Fibroblast of pulmonary artery (primary cell): ENCODE measurements at places on chromosomes 3 and 15.
A peak's percentile ranks its signal among the peaks of the same experiment; 100 is the strongest.

GRCh38 chr3:140088058-140088457, 153.1 kb downstream of the CLSTN2 start:
- no peak for DNase-seq

GRCh38 chr3:180433152-180433551, 168.8 kb upstream of the TTC14 start:
- DNase-seq = peak; percentile 77

- DNase-seq = no peak
Observed at GRCh38 chr3:181921220-181921619, 209.5 kb downstream of the SOX2 start.

DNA sequence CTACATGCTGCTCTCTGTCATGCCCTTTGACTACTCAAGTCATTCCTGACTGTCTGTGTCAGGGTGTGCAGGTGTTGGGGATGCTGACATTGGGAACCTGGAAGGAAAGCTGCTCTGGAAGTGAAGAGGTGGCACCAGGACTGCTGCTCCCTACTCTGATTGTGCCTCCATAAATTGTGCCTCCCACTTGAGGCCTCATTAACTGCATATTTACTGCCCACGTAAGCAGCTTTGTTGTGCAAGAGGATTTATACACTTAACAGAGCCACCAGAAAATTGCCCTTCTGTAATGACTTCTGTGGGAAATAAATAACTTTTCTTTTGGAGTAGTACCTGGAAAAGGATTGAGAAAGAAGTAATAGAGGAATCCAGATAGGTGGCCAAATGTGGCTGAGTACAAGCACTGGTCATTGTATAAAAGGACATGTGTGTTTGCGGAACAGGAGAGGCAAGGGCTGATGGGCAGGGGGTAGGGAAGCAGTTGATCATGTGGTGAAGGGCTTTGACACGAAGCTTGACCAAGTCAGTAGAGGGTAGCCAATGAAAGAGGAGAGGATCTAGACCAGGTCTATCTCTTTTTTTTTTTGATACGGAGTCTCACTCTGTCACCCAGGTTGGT, 24.8 kb downstream of the IL20RB start:
- no peak for DNase-seq

- DNase-seq = no peak
Observed at GRCh38 chr15:69860921-69861320, 236.8 kb downstream of the TLE3 start.

DNA sequence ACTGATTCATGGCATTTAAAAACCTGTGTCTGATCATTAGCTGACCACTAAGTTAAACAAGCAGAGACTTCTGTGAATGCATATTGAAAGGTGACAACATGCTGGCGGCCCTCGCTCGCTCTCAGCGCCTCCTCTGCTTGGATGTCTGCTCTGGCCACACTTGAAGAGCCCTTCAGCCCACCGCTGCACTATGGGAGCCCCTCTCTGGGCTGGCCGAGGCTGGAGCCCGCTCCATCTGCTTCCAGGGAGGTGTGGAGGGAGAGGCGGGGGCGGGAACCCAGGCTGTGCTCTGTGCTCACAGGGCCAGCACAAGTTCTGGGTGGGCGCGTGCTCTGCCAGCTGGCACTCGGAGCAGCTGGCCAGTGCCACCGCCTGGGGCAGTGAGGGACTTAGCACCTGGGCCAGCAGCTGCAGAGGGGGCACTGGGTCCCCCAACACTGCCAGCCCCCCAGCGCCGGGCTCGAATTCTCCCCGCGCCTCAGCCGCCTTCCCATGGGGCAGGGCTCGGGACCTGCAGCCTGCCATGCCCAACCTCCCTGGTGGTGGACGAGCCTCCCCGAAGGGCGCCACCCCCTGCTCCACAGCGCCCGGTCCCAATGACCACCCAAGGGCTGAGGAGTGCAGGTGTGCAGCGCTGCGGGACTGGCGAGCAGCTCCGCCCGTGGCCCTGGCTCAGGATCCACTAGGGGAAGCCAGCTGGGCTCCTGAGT, 252.4 kb downstream of the ZIC4 start:
- DNase-seq = no peak

GRCh38 chr15:90058308-90058707, 44.0 kb downstream of the IDH2 start:
- no peak for DNase-seq

DNA sequence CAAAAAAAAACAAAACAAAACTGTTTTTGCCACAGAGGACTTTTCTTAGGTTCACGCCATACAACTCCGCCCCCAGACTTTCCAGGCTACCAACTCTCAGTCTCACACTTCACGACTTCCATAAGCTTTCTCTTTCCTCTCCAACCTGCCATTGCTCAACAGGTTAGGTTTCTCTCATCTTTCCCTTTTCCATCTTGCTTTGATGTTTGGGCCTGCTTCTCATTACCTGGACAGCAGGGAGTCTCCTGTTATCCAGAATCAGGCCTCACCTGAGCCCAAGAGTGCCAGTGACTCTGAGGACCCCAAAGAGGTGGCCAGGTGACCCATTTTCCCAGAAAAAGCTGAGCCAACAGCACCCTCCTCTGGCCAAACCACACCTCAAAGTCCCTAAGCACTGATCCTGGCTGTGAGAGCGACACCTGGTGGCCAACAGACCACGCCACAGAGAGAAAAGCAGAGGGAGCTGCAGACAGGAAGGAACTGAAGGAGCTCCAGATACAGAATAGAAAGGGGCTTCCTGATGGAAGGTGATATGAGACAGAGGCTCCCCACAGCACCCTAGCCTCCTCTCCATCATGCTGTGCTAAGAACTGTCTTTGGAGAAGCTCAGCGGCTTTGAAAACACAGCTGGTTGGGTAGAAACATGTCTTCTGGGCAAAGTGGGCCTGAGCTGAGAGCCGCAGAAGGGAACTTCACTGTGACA, 4.0 kb downstream of the CCDC51 start:
- peak; percentile 87 for DNase-seq

- DNase-seq = no peak
Observed at GRCh38 chr3:189337673-189338091, 165.9 kb downstream of the TPRG1 start.

DNA sequence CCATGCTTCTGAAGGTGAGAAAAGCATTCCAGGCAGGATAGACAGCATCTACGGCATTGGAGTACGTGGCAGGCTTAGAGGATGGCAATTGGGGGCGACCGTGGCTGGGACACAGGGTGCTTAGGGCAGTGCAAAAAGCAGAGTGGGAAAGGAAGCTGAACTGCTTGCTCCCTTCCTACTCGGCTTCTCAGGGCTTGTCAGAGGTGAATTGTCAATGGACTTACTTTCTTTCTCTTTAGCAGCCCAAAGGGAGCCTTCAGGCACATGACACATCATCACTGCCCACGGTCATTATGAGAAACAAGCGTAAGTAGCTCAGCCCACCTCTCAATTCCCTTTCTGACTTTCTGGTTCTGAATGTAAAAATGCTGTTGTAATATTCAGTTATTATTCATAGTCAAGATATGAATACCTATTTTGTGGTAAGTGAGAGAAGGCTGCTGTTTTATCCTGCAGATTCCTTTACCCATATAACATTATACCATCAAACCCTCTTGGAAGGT, 84.3 kb downstream of the KLHL25 start:
- no peak for DNase-seq

DNA sequence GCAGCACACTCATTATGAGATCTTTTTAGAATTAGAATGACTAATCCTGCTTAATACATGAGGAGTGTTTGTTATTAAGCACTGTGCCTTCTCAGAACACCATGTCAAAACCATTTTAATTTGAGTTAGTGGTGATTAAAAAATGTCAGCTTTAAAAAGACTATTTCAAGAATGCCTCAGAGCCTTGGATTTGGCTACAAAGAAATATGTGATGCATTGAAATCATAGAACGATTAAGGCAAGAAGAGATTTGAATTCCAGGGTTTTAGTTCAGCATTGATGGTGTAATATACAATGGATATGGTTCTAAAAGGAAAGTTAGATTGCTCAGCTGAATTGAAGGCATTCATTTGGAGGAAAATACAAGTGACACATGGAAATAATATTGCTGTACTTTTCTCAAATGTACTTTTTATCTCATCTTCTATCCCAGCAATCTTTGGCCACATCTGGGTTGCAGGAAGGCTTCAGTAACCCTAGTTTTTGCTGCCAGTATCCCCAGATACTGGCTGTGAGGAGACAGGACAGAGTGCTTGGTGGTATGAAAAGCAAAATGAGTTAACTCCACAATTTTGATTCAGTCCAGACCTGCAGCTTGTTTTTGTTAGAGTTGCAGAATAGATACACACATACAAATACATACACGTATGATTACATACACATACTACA, 303.8 kb downstream of the CLSTN2 start:
- no peak for DNase-seq

GRCh38 chr3:143535994-143536784, 312.1 kb downstream of the SLC9A9 start:
- DNase-seq = no peak

DNA sequence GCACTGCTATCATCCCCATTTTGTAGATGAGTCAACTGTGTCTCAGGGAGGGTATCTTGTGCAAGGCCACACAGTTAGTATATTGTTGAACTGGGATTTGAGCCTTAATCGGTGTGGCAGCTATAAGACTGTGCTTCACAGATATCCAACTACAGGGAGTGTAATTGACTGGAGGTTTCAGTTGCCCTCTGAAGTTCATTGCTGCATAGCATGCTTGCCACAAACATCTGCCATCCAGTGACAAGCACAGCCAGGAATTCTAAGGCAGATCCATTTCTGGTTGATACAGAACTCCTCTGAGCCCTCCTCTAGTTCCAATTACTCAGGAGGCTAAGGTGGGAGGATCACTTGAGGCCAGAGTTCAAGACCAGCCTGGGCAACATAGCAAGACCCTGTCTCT, 16.4 kb downstream of the FSD2 start:
- no peak for DNase-seq

DNA sequence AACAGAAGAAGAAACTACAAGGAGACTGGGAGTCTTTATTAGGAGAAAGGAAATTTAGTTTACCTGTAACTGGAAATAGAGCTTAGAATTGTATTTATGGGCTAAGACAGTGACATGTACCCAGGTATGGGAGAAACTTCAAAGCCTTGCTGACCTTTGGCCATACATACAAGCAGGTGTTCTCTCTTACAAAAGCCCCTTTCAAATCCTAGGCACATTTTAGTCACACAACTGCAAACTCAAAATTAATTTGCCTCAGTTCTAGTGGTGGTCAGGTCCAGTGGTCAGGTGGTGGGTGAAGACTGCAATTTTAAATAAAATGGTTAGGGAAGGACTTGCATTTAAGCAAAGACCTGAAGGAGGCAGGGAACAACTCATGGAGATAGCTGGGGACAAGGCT, 30.4 kb downstream of the GATM start:
- no peak for DNase-seq

DNA sequence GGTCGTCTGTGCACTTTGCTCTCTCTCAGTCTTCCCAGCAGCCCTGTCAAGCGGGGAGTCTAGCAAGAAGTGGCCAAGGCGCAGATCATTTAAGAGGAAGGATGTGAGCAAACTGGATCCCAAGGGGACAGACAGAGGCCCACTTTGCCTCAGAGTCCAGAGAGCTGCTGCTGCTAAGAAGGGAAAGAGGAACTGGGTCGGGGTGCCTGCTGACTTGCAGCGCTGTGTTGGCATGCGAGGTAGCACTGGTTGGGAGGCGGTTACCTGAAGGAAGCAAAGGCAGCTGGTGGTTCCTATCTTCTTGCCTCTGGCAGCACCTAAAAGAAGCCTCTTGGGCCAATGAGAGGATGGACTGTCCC, 28.1 kb downstream of the SMAD3 start:
- no peak for DNase-seq

DNA sequence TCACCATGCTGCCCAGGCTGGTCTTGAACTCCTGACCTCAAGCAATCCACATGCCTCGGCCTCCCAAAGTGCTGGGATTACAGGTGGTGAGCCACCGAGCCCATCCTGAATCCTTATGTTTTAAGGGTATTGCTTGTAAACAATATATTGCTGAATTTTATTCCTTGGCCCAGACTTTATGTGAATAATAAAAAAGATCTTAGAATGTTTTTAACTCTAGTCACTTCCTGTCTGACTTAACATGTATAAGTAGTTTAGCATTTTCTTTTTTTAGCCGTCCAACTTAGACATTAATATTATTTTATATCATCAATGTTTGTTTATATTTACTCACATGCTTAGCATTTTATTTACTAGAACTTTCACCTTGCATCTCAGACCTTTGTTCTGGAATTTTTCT, 9.2 kb upstream of the EIF2B5 start:
- DNase-seq = peak; percentile 7

- no peak for DNase-seq
Observed at GRCh38 chr3:49910409-49911123, 6.9 kb upstream of the MST1R start.

GRCh38 chr15:73632670-73633058, 525 bp downstream of the NPTN start:
- no peak for DNase-seq

GRCh38 chr3:195794708-195795107, 17.0 kb downstream of the MUC4 start:
- no peak for DNase-seq

DNA sequence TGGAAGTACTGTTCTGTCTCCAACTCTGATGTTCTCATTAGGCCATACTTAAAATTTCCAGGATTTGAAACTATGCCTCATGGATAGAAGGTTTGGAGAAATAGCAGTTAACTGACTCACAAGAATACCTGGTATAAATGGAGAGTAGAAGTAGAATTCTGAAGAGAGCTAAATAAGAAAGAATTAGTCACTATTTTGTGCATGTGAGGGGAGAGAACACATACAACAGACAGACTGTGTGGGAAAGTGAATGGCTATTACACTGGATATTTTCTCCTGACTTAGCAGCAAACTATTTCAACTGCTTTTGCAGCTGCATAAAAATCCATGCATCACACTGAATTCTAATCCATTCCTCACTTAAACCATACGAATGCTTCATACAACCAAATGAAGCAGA, 71.3 kb downstream of the C3orf70 start:
- DNase-seq = no peak

- DNase-seq = peak; percentile 83
Observed at GRCh38 chr3:45560281-45560971, 34.1 kb upstream of the LIMD1 start.

GRCh38 chr15:78308422-78309032, 9.1 kb upstream of the SKIC8 start:
- DNase-seq = peak; percentile 72

GRCh38 chr3:66665021-66665695, 164.3 kb upstream of the LRIG1 start:
- DNase-seq = no peak

- no peak for DNase-seq
Observed at GRCh38 chr3:131669600-131669999, 166.8 kb upstream of the MRPL3 start.

DNA sequence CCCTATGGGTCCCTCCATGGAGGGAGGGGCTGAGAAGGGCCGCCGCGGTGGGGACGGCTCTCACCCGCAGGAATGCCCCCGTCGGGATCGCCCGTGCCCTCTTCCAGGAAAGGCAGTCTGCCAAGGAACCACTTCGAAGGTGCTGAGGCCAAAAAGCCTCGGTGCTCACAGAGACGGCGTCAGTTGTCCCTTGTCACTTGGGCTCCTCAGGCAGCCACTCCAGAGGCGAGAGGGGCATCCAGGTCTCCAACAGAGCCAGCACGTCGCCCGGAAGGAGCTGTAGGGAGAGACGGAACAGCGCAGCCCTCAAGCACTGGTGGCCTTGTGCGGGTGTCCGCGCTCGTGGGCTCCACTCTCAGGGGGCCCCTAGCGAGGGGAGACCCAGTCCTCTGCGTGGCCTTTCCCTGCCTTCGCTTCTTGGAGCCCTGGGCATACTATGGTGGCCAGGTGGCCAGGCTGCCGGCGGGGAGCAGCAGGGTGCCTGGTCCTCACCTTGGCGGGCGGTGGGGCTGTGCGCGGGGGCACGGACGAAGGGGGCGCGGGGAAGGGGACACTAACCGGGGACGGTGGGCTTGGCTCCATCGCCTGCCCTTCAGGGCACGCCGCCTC, 994 bp downstream of the MESP1 start:
- no peak for DNase-seq
